ENCODE measurements at places on chromosomes 11 and 22. TPM values are rescaled to one million over a fixed set of nuclear protein-coding genes. Genes with fewer than 3 reads are reported as not detected.

POU2AF3 gene
- not detected for total RNA-seq

EFCAB6 gene
- 0.32 TPM for total RNA-seq

DSCAML1 gene
- total RNA-seq, result not detected

OTOG gene
- total RNA-seq, result not detected

RAG2 gene
- total RNA-seq, result not detected

CYP2D6 gene
- total RNA-seq, result 0.97 TPM

TRIM77 gene
- not detected for total RNA-seq

IRF7 gene
- total RNA-seq, result 12.3 TPM

CAPRIN1 gene
- total RNA-seq, result 279 TPM

HINFP gene
- 32.6 TPM for total RNA-seq

SRRD gene
- total RNA-seq, result 28.5 TPM

OR4X1 gene
- total RNA-seq, result not detected

PANX3 gene
- total RNA-seq, result not detected

SDF2L1 gene
- 75.1 TPM for total RNA-seq

LMO2 gene
- 62.4 TPM for total RNA-seq

MUC2 gene
- not detected for total RNA-seq

LARGE1 gene
- 4.4 TPM for total RNA-seq

VPREB3 gene
- total RNA-seq, result not detected

KLHL22 gene
- total RNA-seq, result 24.2 TPM

WT1 gene
- not detected for total RNA-seq

AIFM3 gene
- total RNA-seq, result not detected

TRIM48 gene
- not detected for total RNA-seq

GLYAT gene
- not detected for total RNA-seq

ACTN3 gene
- total RNA-seq, result 0.18 TPM

CNGA4 gene
- total RNA-seq, result not detected

VPS37C gene
- total RNA-seq, result 24.2 TPM

KRTAP5-7 gene
- not detected for total RNA-seq

TRPM5 gene
- not detected for total RNA-seq
